ENCODE measurements at places on chromosomes 7 and 10.

- DNase-seq: no peak
These were observed 672 bp downstream of the LFNG start for GRCh38 chr7:2520131-2520760.

DNA sequence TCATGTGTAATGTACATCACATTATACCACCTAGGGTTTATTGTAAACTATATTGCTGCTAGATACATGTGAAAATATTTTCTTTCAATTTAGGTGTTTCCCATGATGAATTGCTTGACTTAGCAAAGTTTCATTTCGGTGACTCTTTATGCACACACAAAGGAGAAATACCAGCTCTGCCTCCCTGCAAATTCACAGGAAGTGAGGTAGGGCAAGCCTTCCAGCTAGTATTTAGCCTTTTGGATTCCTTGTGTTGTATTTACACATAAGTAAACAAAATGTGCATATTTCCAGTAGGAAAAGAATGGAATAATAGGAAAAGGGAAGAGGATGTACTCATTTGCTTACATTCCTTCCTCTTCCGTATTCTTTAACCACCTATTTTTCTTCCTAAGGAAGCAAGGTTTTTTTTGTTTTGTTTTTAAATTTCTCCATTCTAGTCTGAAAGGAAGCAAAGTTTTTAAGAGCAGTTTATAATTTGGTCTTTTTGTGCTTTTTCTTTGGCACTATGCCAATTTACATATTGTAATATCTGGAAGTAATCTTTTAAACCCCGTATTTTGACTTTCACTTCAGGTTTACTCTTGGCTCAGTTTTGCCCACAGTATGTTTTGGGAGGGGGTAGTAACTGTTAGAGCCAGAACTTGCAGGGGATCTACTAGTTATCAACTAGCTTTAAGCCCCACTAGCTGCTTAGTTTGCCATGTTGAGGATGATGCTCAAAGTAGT is 10.4 kb downstream of the PMPCB start:
- DNase-seq: no peak

GRCh38 chr7:134698481-134698880 is 51.8 kb downstream of the BPGM start:
- DNase-seq: no peak

- DNase-seq: no peak
These were observed 447.8 kb upstream of the C7orf33 start for GRCh38 chr7:148142660-148143248.

DNA sequence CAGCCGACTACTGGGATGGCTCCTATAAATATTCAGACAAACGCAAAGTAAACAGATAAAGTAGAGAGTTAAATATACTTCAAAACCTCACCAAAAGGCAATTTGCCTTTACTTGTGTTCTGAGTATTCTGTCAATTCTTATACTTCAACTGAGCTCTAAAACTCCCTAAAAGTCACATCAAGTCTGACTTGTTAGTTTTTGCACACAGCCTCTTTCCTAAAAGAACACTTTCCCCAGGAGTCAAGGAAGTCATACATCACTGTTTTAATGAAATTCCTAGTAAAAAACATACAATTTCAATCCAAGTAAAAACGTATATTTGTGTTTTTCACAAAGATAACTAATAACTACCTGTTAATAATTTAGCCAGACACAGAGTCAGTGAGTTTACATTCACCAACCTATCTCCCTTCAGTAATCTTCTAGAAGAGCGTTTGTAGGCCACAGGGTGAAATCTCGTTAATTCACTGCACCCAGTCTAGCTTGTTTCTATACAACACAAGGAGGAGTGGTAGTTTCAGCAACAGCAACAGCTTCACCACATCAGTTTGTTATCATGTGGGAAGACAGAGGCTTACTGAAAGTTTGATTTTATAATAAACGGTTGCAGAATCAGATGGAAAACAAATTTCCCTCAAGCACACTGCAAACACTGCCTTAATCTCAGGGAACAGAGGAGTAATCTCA is 2.7 kb downstream of the COBL start:
- DNase-seq: no peak

- no peak for DNase-seq
These were observed 5.8 kb upstream of the GGCT start for GRCh38 chr7:30510124-30511075.

DNA sequence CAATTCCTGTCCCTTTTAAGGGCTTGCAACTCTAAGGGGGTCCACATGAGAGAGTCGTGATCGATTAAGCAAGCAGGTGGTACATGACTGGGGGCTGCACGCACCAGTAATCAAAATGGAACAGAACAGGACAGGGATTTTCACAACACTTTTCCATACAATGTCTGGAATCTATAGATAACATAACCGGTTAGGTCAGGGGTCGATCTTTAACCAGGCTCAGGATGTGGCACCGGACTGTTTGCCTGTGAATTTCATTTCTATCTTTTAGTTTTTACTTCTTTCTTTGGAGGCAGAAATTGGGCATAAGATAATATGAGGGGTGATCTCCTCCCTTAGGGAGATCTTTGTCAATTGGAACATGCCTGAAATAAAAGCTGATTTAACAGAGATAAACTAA is 370.1 kb downstream of the IPMK start:
- DNase-seq: no peak

GRCh38 chr10:73576178-73576889 is 14.8 kb downstream of the USP54 start:
- peak; percentile 36 for DNase-seq

DNA sequence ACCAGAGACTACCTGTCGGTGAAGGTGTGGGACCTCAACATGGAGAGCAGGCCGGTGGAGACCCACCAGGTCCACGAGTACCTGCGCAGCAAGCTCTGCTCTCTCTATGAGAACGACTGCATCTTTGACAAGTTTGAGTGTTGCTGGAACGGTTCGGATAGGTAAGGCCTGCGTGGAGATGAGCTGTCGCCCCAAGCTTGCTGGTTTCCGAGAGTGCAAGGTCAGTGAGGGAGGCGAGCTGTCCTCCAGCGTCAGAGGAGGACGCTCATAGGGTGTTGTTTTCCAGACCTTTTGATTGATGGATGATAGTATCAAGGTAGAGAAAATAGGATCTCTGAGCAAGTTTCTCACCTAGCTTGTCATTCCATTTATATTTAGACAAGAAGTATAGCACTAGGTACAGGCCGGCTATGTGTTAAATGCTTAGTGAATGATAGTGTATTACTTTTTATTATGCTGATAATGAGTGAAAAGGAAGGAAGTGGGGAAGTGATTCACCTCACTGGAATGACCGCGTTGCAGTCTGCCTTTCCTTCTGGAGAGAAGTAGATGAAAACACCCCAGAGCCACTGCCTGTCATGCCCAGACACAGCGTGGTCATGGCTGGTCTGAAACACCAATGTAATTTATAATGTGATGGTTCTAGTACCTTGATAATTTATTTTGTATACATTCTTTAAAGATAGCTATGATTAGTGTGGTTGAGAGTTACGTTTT is 33.9 kb downstream of the BNIP3 start:
- no peak for DNase-seq

DNA sequence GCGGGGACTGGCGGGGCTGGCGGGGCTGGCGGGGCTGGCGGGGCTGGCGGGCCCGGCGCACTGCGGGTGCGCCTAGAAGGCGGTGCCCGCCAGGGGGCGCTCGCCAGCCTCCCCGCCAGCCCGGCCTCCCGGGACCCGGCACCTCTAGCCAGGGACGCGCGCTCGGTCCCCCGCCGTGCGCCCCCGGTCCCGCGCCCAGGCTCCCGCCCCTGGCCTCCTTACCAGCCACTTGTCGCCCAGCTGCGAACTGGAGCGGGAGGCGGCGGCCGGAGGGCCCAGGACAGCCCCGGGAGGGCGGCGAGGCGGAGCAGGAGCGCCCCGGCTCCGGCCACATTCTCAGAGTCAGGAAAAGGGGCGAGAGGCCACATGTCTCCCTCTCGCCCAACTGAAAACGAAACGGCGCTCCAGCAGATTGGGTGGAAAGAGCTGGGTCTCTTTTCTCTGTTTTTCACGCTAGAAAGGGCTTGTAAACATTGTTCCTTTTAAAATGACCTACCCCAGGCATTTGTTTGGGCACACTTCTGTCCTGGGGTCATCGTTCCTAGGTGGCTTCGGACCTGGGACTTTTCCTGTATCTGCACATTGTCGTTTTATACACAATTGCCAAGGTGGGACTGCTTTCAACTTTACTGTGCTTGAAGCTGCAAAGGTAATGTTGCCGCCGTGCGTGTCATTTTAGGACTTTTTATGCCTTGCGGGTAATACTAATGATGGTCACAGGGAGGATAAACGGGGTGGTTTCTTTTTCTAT is 378 bp upstream of the PRKCQ start:
- DNase-seq: no peak

DNA sequence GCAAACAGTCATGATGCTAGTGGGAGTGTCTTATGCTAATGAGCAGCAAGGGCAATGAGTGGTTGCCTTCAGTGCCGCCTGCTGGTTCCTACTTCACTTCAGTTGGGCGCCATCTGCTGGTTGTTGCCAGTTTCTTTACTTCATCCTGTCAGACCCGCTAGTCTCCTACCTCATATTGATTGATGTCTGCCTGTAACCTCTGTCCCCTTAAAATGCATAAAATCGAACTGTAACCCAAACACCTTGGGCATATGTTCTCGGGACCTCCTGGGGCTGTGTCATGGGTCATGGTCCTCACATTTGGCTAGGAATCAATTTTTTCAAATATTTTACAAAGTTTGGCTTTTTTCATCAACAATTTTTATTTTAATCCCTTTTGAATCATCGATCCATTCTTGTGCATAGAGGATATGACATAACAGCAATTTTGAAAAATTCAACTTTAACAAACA is 62.8 kb upstream of the C7orf33 start:
- no peak for DNase-seq

- no peak for DNase-seq
These were observed 52.4 kb downstream of the ABCB1 start for GRCh38 chr7:87548123-87548919.

GRCh38 chr10:85908462-85908861 is 458.1 kb downstream of the GRID1 start:
- no peak for DNase-seq

- DNase-seq: no peak
These were observed 530 bp upstream of the ANXA7 start for GRCh38 chr10:73414230-73414945.

DNA sequence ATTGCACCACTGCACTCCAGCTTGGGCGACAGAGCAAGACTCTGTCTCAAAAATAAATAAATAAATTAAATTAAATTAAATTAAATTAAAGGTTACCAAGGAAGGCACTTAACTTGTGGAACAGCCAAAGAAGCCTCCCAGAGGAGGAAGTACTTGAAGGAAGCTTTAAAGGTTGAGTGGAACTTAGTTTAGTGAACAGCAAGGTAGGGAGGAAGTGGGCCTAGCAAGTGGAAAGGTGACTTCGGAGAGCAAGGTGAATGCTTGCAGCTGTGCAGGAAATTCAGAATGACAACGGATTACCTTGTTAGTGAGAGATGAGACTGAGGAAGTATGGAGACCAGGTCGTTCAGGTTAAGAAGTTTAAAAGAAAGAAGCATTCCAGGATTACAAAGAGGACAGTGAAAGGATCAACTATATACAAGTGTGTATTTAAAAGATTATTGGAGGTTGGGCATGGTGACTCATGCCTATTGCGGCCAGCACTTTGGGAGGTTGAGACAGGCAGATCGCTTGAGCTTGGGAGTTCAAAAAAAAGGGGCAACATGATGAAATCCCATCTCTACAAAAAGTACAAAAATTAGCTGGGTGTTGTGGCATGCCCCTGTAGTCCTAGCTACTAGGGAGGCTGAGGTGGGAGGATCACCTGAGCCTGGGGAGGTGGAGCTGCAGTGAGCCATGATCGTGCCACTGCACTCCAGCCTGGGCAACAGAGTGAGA is 12.8 kb upstream of the RPEL1 start:
- no peak for DNase-seq

GRCh38 chr7:135942614-135943013 is 34.5 kb downstream of the MTPN start:
- no peak for DNase-seq

DNA sequence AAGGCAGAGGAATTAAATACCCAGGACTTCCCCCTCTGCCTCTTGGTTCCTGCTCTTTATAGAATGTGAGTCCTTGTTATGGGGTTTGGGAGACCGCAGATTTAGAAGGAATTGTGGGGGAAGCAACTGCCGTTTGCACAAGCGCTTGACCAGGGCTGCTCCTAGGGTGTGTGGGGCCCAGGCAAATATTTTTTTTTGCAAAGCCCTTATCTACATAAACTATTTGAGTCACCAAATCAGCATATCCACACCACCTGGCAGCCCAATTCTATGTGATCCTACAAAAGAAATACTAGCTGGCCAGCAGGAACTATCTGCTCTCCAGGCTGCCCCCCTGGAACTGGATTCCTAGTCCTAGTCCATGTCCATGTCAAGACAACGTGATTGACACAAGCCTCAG is 33.4 kb upstream of the YAE1 start:
- no peak for DNase-seq

DNA sequence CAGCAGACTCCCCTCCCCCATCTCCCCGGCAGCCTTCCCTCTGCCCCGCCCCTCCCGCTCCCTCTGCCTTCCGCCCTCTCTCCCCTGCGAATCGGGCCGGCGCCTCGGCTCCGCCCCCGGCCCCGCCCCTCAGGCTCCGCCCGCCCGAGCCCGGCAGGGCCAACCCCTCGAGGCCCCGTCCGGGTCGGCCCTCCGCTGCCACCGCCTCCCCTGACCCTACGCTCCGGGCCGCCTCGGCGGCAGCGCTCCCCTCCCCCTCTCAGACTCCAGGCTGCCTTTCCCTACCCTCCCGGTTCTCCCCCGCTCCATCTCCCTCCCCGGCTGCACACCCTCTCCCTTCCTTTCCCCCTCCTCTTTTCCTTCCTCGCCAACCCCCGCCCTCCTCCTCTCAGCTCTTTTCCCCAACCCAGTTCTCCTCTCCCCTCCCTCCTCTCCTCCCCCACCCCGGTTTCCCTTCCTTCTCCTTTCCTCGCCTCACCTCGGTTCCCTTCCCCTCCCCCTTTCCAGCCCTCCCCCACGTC is 1.6 kb downstream of the ZNF467 start:
- peak; percentile 38 for DNase-seq

DNA sequence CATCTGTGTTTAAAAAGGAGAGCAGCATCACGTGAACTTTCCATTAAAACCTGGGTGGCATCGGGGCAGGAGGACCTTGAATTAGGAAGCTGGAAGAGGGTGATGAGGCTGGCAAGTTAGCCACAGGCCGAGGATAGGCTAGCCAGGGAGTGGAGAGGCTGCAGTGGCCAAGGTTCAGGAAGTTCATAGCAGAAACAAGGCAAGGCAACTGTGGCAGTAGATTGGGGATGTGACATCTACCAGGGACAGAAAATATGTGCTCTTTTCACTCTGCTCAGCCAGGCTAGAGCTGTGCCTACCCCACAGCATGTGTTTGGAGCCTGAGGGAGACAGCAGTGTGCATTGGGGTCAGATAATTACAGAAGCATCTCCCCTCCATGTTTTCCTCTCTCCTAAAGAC is 2.2 kb upstream of the INPP5F start:
- DNase-seq: no peak

DNA sequence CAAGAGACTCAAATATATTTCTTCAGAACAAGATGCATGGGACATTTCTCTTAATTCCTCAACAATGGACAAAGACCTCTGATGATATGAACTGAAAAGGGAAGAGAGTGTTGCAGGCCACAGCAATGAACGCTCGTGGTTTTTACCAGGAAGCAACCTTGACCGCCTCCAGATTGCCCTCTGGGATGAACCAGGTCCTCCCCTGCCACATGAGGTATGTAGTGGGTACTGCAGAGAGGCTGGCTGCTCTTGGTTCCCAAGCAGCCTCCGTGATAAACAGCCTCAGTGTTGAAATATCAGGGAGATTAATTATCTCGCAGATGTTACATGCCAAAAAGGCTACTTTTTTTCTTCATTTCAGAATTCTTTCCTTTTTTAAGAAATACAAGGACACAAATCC is 338.8 kb downstream of the ELMO1 start:
- no peak for DNase-seq

- DNase-seq: no peak
These were observed 20.3 kb upstream of the HGF start for GRCh38 chr7:81790120-81790500.

- no peak for DNase-seq
These were observed 68.1 kb downstream of the LHPP start for GRCh38 chr10:124529661-124530214.
